ENCODE measurements at places on chromosomes 6 and 20.

GRCh38 chr6:31898383-31899011 lies 999 bp upstream of the EHMT2 start:
- peaks cover 23% of the 10 kb centered on the region for H3K4me1 ChIP-seq
- no peaks in the 10 kb centered on the region for H3K27me3 ChIP-seq
- peak overlapping the region; percentile 81 for H3K27ac ChIP-seq
- peak; percentile 79 for DNase-seq
- H3K4me3 ChIP-seq: peak overlapping the region; percentile 74

GRCh38 chr6:102746941-102747340 lies 1353.4 kb downstream of the GRIK2 start:
- H3K36me3 ChIP-seq: no peaks in the 10 kb centered on the region
- H3K4me1 ChIP-seq: no peaks in the 10 kb centered on the region
- no peak for DNase-seq
- H3K27me3 ChIP-seq: no peaks in the 10 kb centered on the region

- no peaks in the 10 kb centered on the region for H3K27me3 ChIP-seq
- no peak overlapping the region for H3K27ac ChIP-seq
- H3K4me1 ChIP-seq: peaks cover 16% of the 10 kb centered on the region
- H3K36me3 ChIP-seq: no peaks in the 10 kb centered on the region
These were observed 51.2 kb upstream of the RNF182 start for GRCh38 chr6:13873288-13874190.

DNA sequence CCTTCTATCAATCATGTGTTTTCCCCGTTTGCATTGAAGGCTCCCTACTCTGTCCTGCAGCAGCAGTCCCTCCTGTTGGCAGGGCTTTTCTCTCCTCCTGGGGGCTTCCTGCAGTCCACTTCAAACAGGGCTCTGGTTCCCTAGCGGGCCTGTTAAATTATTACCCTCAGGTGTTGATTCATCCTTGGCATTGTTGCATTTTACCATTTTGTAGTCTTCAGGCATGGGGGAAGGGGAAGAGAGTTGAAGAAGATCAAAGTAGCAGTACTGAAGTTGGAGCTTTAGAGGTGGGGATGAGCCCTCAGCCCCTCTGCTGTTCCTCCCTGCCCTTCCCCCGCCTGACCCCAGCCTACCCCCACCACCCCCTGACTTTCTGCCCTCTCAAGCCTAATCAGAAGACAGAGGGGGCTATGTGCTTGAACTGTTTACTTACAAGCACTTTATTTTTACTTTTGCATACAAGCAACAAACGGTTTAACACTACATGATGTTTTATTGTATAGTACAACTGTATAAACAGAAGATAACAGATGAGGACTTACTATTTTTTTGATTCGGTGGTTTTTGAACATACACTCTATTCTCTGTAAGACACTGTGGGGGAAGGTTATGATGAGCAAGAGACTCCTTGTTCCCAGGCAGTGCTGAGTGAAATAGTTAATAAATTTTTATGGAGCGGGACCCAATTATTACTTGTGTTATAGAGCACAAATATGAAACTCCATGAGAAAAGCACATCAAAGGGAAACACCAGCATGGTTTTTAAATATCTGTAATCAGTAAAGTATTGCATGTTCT lies 169.7 kb downstream of the EYA4 start:
- no peaks in the 10 kb centered on the region for H3K4me1 ChIP-seq
- H3K27ac ChIP-seq: no peak overlapping the region
- no peaks in the 10 kb centered on the region for H3K27me3 ChIP-seq
- no peaks in the 10 kb centered on the region for H3K36me3 ChIP-seq
- no peak for DNase-seq
- no peak overlapping the region for H3K4me3 ChIP-seq

- H3K27ac ChIP-seq: no peak overlapping the region
- DNase-seq: no peak
- H3K4me1 ChIP-seq: no peaks in the 10 kb centered on the region
These were observed 142.0 kb downstream of the UST start for GRCh38 chr6:148888856-148889255.

- H3K36me3 ChIP-seq: no peaks in the 10 kb centered on the region
- no peak overlapping the region for H3K4me3 ChIP-seq
- DNase-seq: no peak
- no peaks in the 10 kb centered on the region for H3K27me3 ChIP-seq
- no peaks in the 10 kb centered on the region for H3K4me1 ChIP-seq
These were observed 50.7 kb downstream of the OPN5 start for GRCh38 chr6:47832386-47833100.

GRCh38 chr20:63498960-63499337 lies at the start of gene EEF1A2:
Gene EEF1A2, minus strand, starts transcription at chr20:63499083. Its CDS starts 1,320 bp downstream, at chr20:63497763.
- no peaks in the 10 kb centered on the region for H3K4me1 ChIP-seq
- no peaks in the 10 kb centered on the region for H3K36me3 ChIP-seq
- H3K4me3 ChIP-seq: no peak within 1 kb of the TSS
- DNase-seq: no peak
- H3K27me3 ChIP-seq: peaks cover 90% of the 10 kb centered on the region

DNA sequence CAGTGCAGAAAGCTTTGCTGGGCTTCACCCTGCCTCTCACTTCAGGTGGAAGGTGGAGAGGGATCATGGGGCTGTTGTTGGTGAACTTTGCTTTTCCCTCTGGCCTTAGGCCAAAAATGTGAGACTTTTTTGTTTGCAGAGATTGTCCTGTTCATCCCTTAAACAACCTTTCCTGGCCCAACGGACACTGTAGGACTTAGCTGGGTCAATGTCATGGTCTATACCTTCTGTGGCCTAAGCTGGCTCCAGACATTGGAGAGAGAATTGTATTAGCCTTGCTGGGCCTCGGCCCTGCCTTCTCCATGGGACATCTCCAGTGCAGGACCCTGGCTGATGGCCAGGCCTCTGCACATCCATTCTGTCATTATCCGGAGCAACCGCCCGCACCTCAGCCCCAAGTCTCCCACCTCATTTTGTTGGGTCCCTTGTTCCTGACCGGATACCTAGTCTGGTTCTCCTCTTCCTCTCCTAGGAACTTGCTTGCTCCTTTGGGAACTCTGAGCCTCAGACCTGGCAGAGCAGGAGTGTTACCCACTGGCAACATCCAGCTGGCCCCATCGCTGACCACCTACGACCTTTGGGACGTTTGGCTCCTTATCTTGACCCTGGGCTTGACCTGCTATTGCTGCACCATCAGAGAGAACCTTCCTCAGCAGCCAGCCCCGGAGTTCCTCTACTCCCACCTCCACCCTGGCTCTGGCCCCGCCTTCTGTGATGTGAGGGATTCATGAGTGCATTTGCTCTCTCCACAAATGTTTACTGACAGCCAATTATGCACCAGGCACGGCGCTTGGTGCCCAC lies 128.2 kb downstream of the BANF2 start:
- no peak overlapping the region for H3K27ac ChIP-seq
- no peaks in the 10 kb centered on the region for H3K27me3 ChIP-seq
- DNase-seq: no peak
- H3K4me3 ChIP-seq: no peak overlapping the region
- H3K4me1 ChIP-seq: no peaks in the 10 kb centered on the region

DNA sequence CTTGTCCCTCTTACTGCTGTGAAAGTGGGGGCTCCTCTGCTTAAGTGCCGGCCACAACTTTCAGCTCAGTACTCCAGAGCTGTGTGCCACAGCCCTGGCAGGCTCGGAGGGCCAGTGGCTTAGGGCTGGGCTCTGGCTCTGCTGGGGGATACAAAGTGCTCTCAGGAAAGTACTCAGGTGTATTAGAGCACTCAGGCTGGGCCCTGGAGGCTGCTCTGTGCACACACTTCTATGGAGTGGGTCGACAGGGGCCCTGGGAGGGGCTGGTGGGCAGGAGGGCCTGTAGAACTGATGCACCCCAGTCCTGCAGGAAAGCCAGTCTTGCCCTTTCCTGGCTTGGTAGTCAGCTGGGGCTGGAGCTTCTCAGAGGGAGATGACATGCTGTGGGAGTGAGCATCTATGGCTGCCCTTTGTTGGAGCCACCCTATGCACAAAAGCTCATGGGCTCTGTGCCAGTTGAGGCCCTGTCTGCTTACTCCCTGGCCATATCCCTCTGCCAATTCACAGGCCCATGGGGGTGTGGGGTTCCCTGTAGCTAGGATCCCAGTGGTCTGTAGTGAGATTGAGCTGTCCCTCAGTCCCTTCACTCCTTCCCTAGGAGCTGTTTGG lies 22.0 kb downstream of the CENPW start:
- no peak overlapping the region for H3K4me3 ChIP-seq
- no peak for DNase-seq
- no peaks in the 10 kb centered on the region for H3K4me1 ChIP-seq
- no peaks in the 10 kb centered on the region for H3K36me3 ChIP-seq

GRCh38 chr6:154432533-154433476 lies 76.2 kb upstream of the IPCEF1 start:
- no peaks in the 10 kb centered on the region for H3K27me3 ChIP-seq
- no peaks in the 10 kb centered on the region for H3K4me1 ChIP-seq
- DNase-seq: no peak
- H3K36me3 ChIP-seq: no peaks in the 10 kb centered on the region

- H3K27ac ChIP-seq: no peak overlapping the region
- H3K4me3 ChIP-seq: no peak overlapping the region
- H3K4me1 ChIP-seq: no peaks in the 10 kb centered on the region
- DNase-seq: no peak
These were observed 12.7 kb upstream of the STK35 start for GRCh38 chr20:2088891-2089290.

GRCh38 chr20:39913274-39913673 lies 775.8 kb downstream of the MAFB start:
- no peak for DNase-seq
- no peak overlapping the region for H3K27ac ChIP-seq
- H3K4me3 ChIP-seq: no peak overlapping the region
- H3K36me3 ChIP-seq: no peaks in the 10 kb centered on the region

GRCh38 chr6:708237-708598 lies 15.3 kb upstream of the EXOC2 start:
- H3K27me3 ChIP-seq: no peaks in the 10 kb centered on the region
- H3K4me3 ChIP-seq: no peak overlapping the region
- no peaks in the 10 kb centered on the region for H3K36me3 ChIP-seq
- no peak for DNase-seq

DNA sequence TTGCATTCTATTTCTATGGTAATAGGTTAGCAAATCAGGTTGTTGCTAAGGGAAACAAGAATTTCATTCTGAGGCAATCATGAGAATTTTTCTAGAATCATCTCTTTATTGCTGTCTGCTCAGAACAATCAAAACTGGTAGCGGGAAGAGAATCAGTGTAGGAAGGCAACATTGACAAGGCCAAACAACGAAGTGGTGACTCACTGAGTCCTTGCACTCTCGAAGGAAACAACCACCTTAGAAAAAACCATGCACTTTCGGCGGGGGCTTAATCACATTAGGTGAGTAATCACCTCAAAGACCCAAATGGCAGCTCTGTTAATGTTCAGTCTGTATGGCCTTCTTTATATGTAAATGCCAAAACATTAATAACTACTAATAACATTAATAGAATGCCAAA lies 78.8 kb upstream of the MAP7 start:
- no peak overlapping the region for H3K4me3 ChIP-seq
- no peak overlapping the region for H3K27ac ChIP-seq
- DNase-seq: no peak
- peaks cover 3% of the 10 kb centered on the region for H3K36me3 ChIP-seq
- no peaks in the 10 kb centered on the region for H3K27me3 ChIP-seq
- H3K4me1 ChIP-seq: no peaks in the 10 kb centered on the region

DNA sequence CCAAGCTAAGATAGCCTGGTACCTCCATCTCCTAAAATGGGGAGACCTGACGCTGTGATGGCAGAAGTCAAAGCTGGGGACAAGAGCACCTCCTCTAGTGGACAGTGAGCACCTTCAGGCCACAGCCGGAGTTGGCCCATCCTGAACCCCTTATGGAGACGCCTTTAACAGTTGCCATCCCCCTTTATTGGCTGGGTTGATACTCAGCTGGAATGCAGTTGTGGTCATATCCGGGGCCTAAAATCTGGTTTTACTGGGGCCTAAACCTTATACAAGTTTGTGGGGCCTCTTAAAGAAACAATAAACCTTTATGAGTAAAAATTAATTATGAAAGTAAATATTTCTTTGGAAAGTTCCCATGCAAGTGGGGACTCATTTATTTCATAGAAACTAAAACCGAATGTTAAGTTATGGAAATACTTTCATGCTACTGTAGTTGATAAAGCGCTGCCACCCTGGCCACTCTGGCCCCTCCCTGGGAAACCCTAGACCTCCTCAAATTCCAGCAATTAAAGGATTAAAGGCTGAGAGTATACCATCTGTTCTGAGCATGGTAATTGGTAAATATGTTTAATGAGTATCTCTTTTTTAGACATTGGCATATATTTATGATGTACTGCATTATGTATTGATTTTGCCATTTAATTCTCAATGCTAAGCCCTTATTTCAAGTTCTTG lies 95.1 kb upstream of the SASH1 start:
- peaks cover 12% of the 10 kb centered on the region for H3K4me1 ChIP-seq
- DNase-seq: no peak
- H3K27ac ChIP-seq: no peak overlapping the region
- no peaks in the 10 kb centered on the region for H3K36me3 ChIP-seq
- peaks cover 2% of the 10 kb centered on the region for H3K27me3 ChIP-seq

- H3K27me3 ChIP-seq: no peaks in the 10 kb centered on the region
- DNase-seq: no peak
- H3K27ac ChIP-seq: no peak overlapping the region
- H3K4me1 ChIP-seq: peaks cover 8% of the 10 kb centered on the region
- H3K4me3 ChIP-seq: no peak overlapping the region
These were observed 42.2 kb downstream of the GFOD1 start for GRCh38 chr6:13445005-13445743.

DNA sequence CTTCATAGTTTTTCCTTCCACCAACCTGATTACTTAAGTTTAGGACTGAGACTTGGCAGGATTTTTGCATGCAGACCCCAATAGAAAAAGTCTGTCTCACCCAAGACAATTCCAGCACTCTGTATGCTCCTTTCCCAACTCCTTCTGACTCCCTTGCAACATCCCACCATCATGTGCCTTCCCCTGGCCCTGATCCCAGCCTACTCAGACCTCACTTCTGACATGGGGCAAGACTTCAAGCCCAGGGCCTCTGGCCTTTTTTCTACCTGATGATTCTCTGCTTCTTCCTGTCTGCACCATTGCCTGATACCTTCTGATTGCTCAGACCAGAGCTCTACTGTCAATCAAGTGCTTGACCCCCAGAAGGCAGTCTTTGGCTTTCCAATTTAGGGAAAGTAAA lies 96.6 kb downstream of the HAO1 start:
- no peak overlapping the region for H3K4me3 ChIP-seq
- no peaks in the 10 kb centered on the region for H3K27me3 ChIP-seq
- no peaks in the 10 kb centered on the region for H3K4me1 ChIP-seq
- no peak for DNase-seq

DNA sequence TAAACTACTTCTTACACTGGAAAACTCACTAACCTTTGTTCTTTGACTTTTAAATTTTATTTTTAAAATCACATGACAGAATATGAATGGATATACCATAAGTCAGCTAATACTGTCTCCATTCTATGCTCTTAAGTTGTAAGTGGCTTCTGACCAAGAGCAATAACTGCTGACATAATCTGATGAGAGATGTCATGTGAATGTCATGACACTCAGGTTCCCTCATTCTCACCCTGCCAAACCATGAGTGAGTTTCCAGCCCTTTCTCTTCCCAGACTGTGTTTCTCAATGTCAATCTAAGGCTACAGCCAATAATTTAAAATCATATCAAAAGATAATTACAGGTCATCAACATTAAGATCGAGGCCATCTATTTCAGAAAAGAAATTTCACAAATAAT lies 39.7 kb downstream of the KIF16B start:
- H3K27ac ChIP-seq: no peak overlapping the region
- no peaks in the 10 kb centered on the region for H3K36me3 ChIP-seq
- no peak overlapping the region for H3K4me3 ChIP-seq
- DNase-seq: no peak
- no peaks in the 10 kb centered on the region for H3K27me3 ChIP-seq
